ENCODE measurements at places on chromosomes 4 and X. TPM values are rescaled to one million over a fixed set of nuclear protein-coding genes. Genes with fewer than 3 reads are reported as not detected.

DNA sequence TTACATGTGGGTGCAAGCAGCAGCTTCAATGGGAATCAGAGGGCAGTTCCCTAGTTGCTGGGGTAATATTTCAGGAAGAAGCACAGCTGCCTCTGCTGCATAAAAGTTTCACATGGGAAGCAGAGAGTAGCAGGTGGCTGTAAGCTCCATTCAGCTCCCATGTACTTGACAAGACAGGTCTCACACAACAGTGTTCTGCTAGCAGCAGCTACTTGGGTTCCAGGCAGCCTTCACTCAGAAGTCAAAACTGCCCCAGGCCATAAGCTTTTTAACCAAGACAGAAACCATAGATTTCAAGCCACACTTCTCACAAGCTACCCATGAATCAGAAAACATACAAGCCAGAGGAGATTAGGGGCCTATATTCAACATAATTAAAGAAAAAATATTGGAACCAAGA is 41.4 kb upstream of the SPIN2A start:
- DNase-seq = no peak

BBS12 gene
- total RNA-seq = 9.9 TPM

HSFX2 gene
- not detected for total RNA-seq

- no peak for DNase-seq
Observed at GRCh38 chr4:17234678-17235077, 277.2 kb downstream of the QDPR start.

GRCh38 chrX:85020216-85020615 is 16.5 kb downstream of the APOOL start:
- DNase-seq = no peak

DNA sequence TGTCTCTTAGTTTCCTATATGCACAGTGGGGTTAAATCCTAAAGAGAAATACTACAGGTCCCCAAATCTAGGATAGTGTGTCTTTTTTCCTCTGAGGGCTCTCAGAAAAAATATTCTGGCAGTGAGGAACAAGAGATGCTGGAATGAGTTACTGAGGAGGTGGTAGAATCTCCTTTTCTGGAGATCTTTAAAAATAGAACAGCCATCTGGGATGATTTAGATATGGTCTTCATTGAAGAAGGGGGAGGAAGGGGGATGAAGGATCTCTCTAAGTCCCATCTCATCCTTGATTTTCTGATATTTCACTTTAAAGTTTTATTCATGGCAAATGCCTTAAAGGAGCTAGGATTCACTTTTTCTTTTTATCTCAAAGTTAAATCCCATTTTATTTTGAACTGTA is 235.0 kb downstream of the MAML3 start:
- no peak for DNase-seq

TENM3 gene
- 5.9 TPM for total RNA-seq

GRCh38 chr4:153244969-153245368 is 40.7 kb downstream of the TRIM2 start:
- DNase-seq = no peak

GRCh38 chrX:103927030-103927429 is 35.4 kb upstream of the TMSB15B start:
- no peak for DNase-seq

DNA sequence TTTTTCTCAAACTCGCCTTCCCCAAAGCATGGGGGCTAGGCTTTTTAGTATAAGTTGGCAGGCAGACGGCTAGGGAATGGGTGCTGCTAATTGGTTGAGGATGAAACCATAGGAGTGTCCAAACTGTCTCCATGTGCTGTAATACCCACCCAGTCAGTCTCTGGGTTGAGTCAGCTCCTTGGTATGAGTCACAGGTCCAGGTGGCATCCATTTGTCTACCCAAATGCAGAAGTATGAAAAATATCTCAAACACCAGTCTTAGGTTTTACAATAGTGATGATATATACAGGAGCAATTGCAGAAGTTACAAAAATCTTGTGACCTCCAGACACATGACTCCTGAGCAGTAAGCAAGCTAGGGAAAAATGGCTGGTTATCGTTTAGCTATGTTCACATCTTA is 27.4 kb upstream of the CCSER1 start:
- DNase-seq = no peak

GRCh38 chr4:55249476-55249875 is 96.6 kb upstream of the SRD5A3 start:
- DNase-seq = peak; percentile 53

GRCh38 chr4:142645475-142646108 is 200.5 kb downstream of the INPP4B start:
- no peak for DNase-seq

- DNase-seq = no peak
Observed at GRCh38 chr4:121353213-121353612, 27.6 kb downstream of the QRFPR start.

GRCh38 chr4:26685250-26685649 is 101.4 kb downstream of the TBC1D19 start:
- DNase-seq = no peak

GRCh38 chr4:169774466-169775445 is 17.0 kb upstream of the HPF1 start:
- no peak for DNase-seq

GRCh38 chrX:16528620-16529019 is 121.3 kb upstream of the S100G start:
- DNase-seq = no peak

DNA sequence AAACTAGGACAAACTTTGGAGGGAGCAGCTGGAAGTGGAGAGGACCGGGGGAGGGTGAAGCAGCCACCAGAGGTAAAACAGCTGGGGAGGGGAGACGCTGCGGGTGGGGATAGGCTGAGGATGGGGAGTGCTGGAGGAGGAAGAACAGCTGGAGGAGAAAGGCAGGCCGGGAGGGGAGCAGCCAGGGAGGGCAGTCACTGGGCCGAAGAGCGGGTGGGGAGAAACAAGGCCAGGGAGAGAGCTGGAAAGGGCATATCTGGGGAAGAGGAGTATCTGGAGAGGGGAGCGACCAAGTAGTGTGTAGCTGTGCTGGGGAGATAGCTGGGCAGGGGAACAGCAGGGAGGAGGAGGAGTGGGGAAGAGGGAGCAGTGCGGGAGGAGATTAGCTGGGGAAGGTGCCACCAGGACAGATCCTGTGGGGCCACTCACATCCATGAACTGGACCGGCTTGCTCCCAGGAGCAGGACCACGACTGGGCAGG is 2.7 kb downstream of the SLC38A5 start:
- DNase-seq = no peak

CFAP47 gene
- total RNA-seq = under 0.01 TPM

ALG13 gene
- 37.4 TPM for total RNA-seq

DNA sequence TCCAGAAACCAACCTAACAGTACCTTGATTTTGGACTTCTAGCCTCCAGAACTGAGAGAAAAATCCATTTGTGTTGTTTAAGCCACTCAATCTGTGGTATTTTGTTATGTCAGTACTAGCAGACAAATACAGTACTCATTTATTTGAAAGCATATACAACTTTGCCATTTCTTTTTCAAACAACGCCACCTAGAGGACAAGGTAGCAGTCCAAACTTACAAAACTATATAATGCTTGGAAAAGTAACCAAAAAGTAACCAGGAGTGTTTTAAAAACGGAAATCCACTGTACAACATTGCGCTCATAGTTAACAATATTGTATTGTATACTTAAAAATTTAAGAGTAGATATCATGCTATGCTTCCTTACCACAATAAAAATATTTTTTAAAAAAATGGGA is 37.0 kb upstream of the FGF13 start:
- DNase-seq = no peak

CC2D2A gene
- total RNA-seq = 17.9 TPM

RBM3 gene
- total RNA-seq = 52.3 TPM

DNA sequence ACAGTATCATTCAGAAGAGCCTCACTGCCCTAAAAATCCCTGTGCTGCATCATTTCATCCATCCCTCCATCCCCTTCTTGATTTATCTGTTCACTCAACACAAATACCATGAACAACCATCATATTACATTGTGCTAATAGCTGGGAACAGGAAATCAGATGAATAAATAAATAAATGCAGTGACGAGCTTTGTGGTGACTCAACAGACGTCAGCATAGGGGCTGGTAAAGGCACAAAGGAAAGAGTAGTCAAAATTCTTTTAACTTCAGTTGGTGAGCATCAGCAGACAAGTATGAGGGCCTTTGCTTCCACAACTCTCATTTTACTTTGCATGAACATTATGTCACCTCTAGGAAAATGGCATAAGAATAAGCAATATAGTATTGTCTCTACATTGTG is 65.5 kb downstream of the EDNRA start:
- no peak for DNase-seq

MAGEB10 gene
- not detected for total RNA-seq
